A549 treated with Mapracorat at 1 μM for 4 hours (cell line): ENCODE measurements at places on chromosomes 1 and 21. TPM values are rescaled to one million over a fixed set of nuclear protein-coding genes. Genes with fewer than 3 reads are reported as not detected.

The TFAP2E gene
- total RNA-seq: 0.31 to 0.83 TPM (median 0.58 TPM) in 5 replicates

The NBPF10 gene
- total RNA-seq: 0.75 to 0.98 TPM (median 0.95 TPM) in 5 replicates

The SPATA1 gene
- 1.0 to 1.9 TPM (median 1.1 TPM) in 3 of 5 replicates, not detected in the others for total RNA-seq

The MMEL1 gene
- not detected in 5 replicates for total RNA-seq

The PLA2G2C gene
- total RNA-seq: not detected in 5 replicates

The MEGF6 gene
- total RNA-seq: 6.8 to 11.8 TPM (median 8.4 TPM) in 5 replicates

The INAVA gene
- total RNA-seq: 36.4 to 50.4 TPM (median 46.3 TPM) in 5 replicates

The FCGR3B gene
- total RNA-seq: not detected in 5 replicates

The PCAT6 gene
- total RNA-seq: 2.8 to 5.1 TPM (median 3.8 TPM) in 5 replicates

The LINGO4 gene
- total RNA-seq: not detected in 5 replicates

The BCAR3 gene
- total RNA-seq: 70.4 to 87.4 TPM (median 78.8 TPM) in 5 replicates

The CASQ1 gene
- total RNA-seq: not detected in 5 replicates

The FGR gene
- not detected in 5 replicates for total RNA-seq

The MCOLN3 gene
- total RNA-seq: 3.6 to 4.3 TPM (median 4.0 TPM) in 5 replicates

The PHGDH gene
- 64.4 to 93.7 TPM (median 77.2 TPM) in 5 replicates for total RNA-seq

The RPE65 gene
- total RNA-seq: not detected in 5 replicates

The MYCL gene
- total RNA-seq: 1.1 to 1.4 TPM (median 1.3 TPM) in 5 replicates

The AMPD1 gene
- not detected in 5 replicates for total RNA-seq

The F5 gene
- total RNA-seq: 0.05 to 0.09 TPM (median 0.07 TPM) in 5 replicates

The FHAD1 gene
- 0.45 to 0.96 TPM (median 0.64 TPM) in 5 replicates for total RNA-seq

The CYP4A22 gene
- total RNA-seq: not detected in 5 replicates

The MPL gene
- total RNA-seq: 0.23 TPM in 1 of 5 replicates, not detected in the others

The RXFP4 gene
- not detected in 5 replicates for total RNA-seq

The FAM163A gene
- total RNA-seq: 0.04 TPM in 1 of 5 replicates, not detected in the others

The NR1I3 gene
- not detected in 5 replicates for total RNA-seq

The TIAM1 gene
- 0.51 to 1.0 TPM (median 0.64 TPM) in 5 replicates for total RNA-seq

The IL19 gene
- 0.13 TPM in 1 of 5 replicates, not detected in the others for total RNA-seq

The SDC3 gene
- 7.6 to 12.9 TPM (median 10.5 TPM) in 5 replicates for total RNA-seq

The ZNF683 gene
- total RNA-seq: not detected in 5 replicates

The HJV gene
- total RNA-seq: not detected in 5 replicates
